Activated CD8-positive, alpha-beta memory T cell treated with anti-CD3 and anti-CD28 coated beads for 1 hour (primary cell): ENCODE measurements at places on chromosomes 4 and X.
A peak's percentile ranks its signal among the peaks of the same experiment; 100 is the strongest.

DNA sequence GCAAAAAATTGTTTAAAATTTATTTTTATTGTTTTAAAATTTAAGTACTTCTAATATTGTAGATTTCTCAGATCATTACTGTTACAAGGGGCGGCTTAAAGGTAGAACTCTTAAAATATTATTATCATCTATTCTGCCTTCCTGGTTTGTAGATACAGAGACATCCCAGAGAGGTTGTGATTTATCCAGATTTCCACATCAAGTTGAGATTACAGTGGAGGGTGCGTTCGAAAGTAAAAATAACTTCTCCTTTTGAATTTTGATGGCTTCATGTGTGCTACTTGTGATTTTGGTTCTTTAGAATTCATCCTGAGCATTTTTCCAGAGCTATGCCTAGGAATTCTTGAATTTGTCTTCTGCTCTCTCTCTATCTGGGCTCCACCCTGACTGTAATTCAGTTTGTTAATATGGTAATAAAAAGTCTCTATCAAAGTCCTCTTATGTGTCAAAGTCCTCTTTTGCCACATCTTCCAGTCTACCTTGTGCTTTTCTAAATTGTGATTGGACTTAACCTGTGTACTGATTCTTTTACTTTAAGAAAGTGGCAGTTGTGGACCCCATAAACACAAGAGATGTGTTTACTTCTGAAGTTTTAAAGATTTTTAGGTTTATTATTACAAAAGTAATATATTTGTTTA is 37.2 kb downstream of the CLCN3 start:
- no peak for DNase-seq

DNA sequence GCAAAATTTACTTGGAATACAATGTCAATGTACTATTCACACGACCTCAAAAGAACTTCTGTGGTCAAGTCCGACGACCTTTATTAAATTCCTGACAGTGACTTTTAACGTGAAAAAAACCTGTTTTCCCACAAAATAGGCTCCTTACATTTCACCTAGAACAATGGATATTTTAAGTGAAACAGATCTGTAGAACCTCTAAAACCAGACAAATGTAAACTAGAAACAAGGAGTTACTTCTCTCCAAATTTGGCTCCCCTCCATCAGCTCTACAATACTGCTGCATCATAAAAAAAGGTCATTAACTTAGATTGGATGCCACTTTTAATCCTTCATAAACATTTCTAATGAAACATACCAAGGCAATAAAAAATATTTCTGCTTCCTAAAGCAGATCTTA is 1.2 kb downstream of the NEK1 start:
- DNase-seq, result no peak

DNA sequence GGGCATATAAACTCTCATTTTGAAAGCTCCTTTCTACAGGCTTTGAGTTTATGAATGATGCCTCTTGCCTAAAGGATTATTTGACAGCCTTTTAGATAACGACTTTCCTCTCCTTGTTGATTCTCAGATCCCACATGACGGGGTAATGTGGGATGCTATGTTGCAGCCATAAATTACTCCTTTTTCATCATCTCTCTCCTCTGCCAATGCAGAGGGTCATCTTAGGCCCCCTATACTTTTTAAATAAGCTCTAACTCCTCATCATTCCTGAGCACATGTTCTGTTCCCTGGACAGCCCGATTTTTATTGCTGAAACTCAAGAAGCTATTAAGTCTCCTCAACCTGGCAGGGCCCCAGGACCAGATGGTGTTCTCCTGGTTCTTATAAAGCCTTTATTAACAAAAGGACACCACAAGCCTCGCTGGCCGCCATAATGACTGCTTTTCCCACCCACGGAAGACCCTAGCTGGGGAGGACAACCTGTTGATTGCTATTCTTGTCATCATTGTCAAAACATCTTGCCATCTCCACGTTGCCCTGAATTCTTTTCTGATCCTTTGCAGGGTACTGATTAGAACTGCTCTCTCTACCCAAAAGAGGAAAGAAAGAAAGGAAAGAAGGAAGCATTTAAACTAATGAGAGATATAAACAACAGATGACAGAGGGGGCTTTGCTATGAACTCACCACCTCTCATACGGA is 150.7 kb downstream of the DHX15 start:
- DNase-seq, result no peak

- DNase-seq, result peak; percentile 16
These were observed 4.3 kb upstream of the HAUS7 start for GRCh38 chrX:153474718-153475117.

- no peak for DNase-seq
These were observed 2649.3 kb downstream of the PCDH7 start for GRCh38 chr4:33369446-33369845.

GRCh38 chr4:187357821-187358220 is 634.2 kb upstream of the FAT1 start:
- DNase-seq, result no peak

DNA sequence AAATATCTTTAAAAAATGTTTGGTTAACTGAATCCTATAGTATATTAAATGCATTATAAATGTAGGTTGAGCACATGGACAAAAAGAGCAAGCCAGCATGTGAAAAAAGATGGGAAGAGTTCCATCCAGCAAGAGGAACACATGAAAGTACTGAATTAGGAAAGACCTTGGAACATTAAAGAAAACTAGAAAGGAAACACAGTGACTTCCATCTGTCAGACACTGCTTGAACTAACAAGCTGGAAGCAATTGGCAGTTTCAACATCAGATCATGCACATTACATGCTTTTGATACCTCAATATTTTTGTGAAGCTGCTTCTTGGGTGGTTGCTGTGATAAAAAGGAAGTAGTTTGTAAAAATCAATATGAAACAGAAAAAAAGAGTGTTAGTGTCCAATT is 626.8 kb upstream of the GNPDA2 start:
- DNase-seq, result no peak

DNA sequence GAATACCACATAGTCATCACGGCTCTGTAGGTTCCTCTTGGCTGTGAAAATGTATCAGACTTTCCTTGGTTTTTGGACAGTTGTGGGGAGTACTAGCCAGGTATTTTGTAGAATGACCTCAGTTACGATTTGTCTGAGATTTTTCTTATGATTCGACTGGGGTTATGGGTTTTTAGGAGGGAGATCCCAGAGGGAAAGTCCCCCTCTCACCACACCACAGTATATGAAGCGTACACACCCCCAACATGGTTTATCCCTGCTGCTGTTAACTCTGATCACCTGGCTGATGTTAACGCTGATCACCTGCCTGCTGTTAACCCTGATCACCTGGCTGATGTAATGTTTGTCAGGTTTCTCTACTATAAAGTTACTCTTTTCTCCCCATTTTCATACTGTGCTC is 72.6 kb downstream of the ANAPC4 start:
- DNase-seq, result no peak

- no peak for DNase-seq
These were observed 31.8 kb upstream of the NKX6-1 start for GRCh38 chr4:84530871-84531270.

GRCh38 chr4:161841759-161842158 is 322.0 kb downstream of the FSTL5 start:
- DNase-seq, result no peak

GRCh38 chrX:103098488-103098887 is 5.5 kb upstream of the NXF3 start:
- DNase-seq, result no peak

GRCh38 chr4:75255261-75255660 is 258.9 kb downstream of the RCHY1 start:
- DNase-seq, result no peak

DNA sequence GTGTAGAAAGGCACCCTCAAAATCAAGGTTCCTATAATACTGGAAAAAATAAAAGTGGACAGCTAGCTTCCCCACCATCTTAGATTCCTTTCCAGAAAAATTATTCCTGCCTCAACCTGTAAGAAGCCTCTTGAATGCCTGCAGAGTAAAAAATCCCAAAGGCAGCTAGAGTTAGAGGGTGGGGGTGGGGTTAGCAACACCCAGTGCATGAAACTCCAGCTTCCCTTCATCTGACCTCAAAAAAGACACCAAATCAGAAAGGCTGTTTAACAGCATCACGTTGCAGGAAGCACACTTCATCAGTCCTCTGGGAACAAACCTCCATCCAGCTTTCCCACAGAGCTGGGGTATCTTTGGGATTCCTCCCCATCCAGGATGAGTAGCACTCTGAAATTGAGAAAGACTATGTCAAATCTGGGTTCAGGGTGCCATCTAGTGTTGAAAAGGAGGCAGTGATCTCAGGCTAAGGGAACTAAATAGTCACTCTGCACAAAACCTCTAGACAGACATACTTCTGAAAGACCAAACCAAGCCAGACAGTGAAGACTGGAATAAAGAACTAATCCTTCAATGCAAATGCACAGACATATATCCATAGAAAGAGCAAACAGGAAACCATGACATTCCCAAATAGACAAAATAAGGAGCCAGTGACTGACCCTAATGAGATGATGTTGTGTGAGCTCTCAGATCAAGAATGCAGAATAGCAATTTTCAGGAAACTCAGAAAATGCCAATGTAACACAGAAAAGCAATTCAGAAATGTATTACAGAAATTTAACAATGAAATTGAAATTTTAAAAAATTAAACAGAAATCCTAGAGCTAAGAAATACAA is 97.9 kb downstream of the ARHGEF9 start:
- no peak for DNase-seq

DNA sequence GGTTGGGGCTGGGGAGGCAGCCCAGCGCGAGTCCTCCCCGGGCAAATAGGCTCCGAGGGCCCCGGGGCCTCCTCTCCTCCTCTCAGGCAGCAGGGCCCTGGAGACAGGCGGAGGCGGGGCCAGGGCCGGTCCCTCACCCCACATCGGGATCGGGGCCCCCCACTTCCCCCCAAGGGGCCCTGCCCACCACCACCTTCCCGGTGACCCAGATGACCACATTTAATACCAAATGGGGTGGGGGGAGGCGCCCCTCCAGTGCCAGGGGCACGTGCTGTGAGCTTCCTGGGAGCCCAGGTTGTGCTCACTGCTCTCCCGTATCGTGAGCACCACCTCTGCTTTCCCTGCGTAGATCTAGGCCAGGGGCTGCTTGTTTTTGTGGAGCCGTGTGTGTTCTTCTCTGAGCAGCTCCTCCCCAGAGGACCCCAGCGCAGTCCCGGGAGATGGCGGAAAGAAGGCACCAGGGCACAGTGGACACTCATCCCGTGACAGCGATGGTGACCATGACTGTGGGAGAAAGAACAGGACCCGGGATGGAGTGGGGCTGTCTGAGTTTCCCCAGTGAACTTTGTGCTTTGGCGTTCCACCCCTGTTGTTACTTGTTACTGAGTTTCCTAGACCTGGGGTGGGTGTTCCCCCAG is 2.1 kb downstream of the PNMA6A start:
- DNase-seq, result no peak

GRCh38 chr4:123698556-123698955 is 302.0 kb downstream of the SPRY1 start:
- DNase-seq, result no peak

DNA sequence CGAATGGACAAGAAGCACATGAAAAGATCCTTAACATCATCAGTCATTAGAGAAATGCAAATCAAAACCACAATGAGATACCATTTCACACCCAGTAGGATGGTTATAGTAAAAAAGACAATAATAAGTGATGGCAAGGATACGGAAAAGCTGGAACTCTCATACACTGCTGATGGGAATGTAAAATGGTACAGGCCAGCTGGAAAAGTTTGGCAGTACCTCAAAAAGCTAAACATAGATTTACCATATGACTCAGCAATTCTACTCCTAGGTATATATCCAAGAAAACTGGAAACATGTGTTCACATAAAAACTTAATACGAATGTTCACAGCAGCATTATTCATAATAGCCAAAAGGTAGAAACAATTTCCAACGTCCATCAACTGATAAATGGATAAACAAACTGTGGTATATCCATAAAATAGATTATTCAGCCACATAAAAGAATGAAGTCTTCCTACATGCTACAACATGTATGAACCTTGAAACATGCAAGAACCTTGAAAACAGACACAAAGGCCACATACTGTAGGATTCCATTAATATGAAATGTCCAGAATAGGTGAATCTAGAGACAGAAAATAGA is 11.9 kb downstream of the RPS6KA3 start:
- no peak for DNase-seq

- DNase-seq, result no peak
These were observed 2209.9 kb downstream of the PCDH7 start for GRCh38 chr4:32929796-32930699.

GRCh38 chr4:149891426-149891825 is 75.8 kb upstream of the IQCM start:
- DNase-seq, result no peak

DNA sequence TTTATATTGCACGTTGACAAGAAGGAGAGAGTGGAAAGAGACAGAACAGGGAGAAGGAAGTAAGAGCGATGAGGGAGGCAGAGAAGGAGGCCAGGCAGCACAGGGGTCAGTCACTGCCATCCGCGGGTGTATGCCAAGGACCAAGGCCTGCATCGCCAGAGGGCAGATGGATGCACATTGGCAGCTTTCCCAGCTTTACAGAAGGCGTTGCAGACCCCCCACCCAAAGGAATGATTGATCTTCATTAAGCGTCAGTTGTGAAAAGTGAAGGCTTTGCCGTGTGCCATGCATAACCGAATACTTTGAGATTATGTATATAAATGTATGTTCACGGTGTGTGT is 21.6 kb downstream of the PIGG start:
- no peak for DNase-seq

DNA sequence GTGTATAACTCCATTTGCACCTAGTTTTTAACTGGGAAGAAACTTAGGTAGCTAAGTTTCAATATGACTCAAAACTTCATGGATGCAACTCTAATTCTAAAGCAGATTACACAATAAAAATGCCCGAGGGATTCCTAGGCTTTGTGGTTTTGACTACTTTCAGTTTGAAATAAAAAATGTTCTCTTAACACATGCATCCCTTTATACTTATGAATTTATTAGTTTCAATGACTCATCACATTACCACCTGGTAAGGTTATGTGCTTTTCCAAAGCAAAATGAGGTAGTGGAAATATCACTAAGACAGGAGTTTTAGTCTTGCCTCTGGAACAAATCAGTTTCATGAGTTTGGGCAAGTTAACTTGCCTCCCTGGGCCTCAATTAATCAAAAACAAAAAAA is 125.5 kb downstream of the OPHN1 start:
- no peak for DNase-seq

- DNase-seq, result no peak
These were observed 27.6 kb downstream of the CLCN4 start for GRCh38 chrX:10184411-10184810.

- DNase-seq, result no peak
These were observed 17.4 kb downstream of the ZFYVE28 start for GRCh38 chr4:2400841-2401609.

DNA sequence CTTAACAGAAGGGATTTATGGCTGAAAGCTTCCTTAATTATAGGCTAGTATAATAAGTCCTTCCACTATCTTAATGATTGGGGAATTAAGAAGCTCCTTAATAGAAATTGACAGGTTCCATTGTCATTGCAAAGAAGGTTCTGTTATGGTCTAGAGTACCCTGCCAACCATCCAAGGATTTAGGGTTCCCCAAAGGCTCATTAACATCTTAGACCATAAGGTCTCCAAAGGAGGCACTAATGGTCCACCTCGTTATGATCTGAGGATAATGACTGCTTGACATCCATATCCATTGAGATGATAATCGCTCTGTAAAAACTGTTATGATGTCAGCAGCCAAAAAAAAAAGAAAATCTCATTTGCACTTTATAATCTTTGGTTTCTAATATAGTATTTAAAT is 441.6 kb downstream of the GBA3 start:
- DNase-seq, result no peak

- peak; percentile 50 for DNase-seq
These were observed 12.7 kb upstream of the RBBP7 start for GRCh38 chrX:16882702-16883486.

GRCh38 chr4:56768316-56768715 is 53.2 kb downstream of the SPINK2 start:
- DNase-seq, result no peak

- DNase-seq, result no peak
These were observed 761.5 kb upstream of the GRIA3 start for GRCh38 chrX:122422547-122422946.
